ENCODE measurements at places on chromosomes 7 and 10.

- no peak for DNase-seq
Observed at GRCh38 chr10:4647109-4647785, 178.8 kb upstream of the AKR1E2 start.

- DNase-seq = no peak
Observed at GRCh38 chr10:70699659-70700174, 27.4 kb downstream of the ADAMTS14 start.

GRCh38 chr7:70559815-70560214 is 572.1 kb upstream of the GALNT17 start:
- no peak for DNase-seq

DNA sequence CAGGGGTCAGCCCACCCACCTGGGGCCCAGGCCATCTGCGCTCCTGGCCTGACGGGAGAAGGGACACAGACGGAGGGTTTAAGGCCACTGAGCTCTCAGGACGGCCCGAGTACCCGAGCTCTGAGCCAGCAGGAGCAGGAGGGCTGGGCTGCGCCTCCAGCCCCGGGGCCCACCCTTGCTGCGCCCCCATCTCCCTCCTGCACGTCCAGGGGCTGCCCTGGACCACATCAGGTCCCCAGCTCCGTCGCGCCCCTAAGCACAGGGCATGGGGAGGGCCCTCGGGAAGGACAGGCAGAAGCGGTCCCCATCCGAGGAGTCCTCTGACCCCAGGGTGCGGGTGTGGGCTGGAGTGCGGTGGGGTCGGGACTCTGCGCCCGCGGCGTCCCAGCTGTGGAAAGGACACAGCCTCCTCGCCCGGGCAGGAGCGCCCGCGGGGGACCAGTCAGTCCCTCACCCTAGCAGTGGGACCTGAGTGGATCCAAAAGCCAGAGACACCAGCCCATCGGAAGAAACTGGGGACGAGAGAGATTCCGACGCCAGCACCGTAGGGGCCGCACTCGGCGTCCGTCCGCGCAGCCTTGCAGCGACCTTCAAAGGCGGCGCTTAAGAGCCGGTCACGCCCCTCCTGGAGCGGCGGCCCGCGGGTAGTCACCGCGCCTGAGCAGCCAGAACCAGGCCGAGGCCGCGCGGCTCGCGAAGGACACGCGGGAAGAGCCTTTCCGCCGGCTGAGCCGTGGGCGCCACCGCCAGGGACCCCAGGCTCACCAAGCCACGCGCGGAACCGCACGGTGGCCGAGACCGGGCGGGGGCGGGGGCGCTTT is 15.9 kb downstream of the CAMK2B start:
- no peak for DNase-seq

Data from D721Med (cell line).